ENCODE measurements at places on chromosomes 1 and 21.

- H3K27ac ChIP-seq: peak overlapping the region; percentile 51
- peaks cover 6% of the 10 kb centered on the region for H3K4me1 ChIP-seq
These were observed 19.0 kb upstream of the MFN2 start for GRCh38 chr1:11961230-11961629.

DNA sequence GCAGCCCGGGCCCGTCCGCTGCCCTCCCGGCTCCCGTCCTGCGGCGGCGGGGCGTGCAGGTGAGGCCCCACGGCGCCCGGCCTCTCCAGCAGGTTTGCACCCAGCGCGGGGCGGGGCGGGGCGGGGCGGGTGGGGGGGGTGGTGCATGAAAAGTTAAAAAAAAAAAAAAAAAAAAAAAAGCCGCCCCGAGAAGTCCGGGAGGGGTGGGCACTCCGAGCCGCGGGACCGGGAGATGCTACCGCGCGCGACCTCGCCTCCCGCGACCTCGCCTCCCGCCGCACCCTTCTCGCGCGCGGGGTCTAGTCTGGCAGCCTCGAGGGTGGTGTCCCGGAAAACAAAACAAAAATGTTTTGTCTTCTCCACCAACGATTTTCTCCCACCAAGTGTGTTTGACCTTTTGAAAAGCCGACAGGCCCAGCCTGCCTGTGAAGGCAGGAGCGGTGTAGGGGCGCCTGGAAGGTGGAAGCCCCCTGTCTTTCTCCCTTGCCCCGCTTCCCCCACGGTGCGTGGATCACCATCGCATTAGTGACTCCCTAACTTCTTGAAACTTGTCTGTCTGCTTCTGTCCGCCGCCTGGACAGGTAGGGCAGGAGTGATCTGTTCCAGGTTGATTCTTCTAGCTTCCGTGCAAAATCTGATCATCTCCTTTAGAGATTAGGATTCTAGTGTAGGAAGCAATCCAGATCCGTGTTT lies 569 bp downstream of the RCAN3 start:
- H3K36me3 ChIP-seq: no peaks in the 10 kb centered on the region
- H3K27ac ChIP-seq: peak overlapping the region; percentile 68
- peak; percentile 55 for DNase-seq
- no peaks in the 10 kb centered on the region for H3K27me3 ChIP-seq
- H3K4me3 ChIP-seq: peak overlapping the region; percentile 57

DNA sequence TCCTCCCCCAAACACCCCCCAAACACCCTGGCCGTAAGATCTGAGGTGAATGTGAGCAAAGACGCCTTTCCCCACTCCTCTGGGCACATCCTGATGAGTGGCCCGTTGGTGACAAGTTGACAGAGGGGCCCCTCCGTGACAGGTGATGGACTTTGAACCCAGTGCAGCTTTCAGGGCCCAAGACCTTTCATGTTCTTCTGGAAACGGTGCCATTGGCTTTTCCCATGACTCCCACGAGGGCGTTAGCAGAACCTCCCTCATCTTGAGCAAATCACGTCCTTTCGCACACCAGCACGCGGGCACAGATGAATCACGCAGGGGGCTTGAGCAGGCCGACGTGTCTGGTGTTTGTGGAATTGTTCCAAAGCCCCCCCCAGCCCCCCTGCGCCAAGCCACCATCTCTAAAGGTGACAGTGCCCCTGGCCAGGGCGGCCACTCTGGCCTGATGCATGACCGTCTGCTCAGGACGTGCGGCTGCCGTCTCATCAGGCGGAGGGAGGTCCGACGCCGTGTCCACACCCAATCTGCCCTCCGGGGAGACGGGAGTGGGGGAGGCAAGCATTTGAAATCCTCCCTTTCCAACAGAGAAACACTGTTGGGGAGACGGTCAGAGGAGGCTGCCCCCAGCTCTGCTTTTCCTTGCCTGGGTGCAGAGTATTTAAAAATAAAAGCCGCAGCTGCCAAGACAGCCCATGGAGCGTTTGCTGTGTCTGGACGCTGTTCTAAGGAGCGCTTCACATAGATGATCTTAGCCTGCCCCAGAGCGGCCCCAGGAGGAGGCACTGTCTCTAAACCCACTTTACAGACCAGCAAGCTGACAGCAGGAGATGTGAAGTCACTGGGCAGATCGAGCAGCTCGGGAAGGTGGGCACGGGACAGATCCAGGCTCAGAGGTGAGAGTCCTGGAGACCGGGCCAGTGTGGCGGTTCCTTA lies 98.3 kb upstream of the ARHGEF16 start:
- DNase-seq: peak; percentile 86
- no peak overlapping the region for H3K27ac ChIP-seq
- no peak overlapping the region for H3K4me3 ChIP-seq
- no peaks in the 10 kb centered on the region for H3K36me3 ChIP-seq

DNA sequence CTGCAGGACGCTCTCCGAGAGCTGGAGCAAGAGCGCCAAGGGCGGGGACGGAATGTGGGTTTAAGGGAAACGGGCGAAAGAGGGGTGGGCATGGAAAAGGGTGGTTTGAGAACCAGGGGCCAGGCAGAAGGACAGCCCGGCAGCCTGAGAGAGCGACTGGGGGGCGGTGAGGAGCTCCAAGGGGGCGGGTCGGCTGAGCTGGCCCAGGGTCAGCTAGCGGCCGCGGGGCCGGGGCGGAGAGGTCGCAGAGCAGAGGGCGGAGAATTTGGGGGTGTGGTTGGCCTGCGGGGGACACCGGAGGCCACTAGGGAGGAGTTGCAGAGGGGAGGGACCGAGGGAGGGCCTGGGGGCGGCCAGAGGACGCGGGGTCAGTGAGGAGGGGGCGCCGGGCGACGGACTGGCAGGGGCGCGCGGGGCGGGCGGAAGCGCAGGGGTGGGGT lies 54.7 kb downstream of the NDUFS5 start:
- H3K4me1 ChIP-seq: no peaks in the 10 kb centered on the region
- H3K36me3 ChIP-seq: no peaks in the 10 kb centered on the region
- DNase-seq: no peak
- H3K4me3 ChIP-seq: peak overlapping the region; percentile 54

GRCh38 chr1:9909234-9910046 lies 629 bp downstream of the CTNNBIP1 start:
- H3K27me3 ChIP-seq: no peaks in the 10 kb centered on the region
- no peaks in the 10 kb centered on the region for H3K36me3 ChIP-seq
- peaks cover 9% of the 10 kb centered on the region for H3K4me1 ChIP-seq
- peak; percentile 54 for DNase-seq
- H3K27ac ChIP-seq: peak overlapping the region; percentile 73

GRCh38 chr1:91529856-91530255 lies 29.2 kb downstream of the CDC7 start:
- no peak for DNase-seq
- H3K27ac ChIP-seq: no peak overlapping the region
- no peak overlapping the region for H3K4me3 ChIP-seq

GRCh38 chr1:24202987-24203386 lies 15.9 kb upstream of the IFNLR1 start:
- H3K36me3 ChIP-seq: no peaks in the 10 kb centered on the region
- no peaks in the 10 kb centered on the region for H3K27me3 ChIP-seq
- no peak for DNase-seq

DNA sequence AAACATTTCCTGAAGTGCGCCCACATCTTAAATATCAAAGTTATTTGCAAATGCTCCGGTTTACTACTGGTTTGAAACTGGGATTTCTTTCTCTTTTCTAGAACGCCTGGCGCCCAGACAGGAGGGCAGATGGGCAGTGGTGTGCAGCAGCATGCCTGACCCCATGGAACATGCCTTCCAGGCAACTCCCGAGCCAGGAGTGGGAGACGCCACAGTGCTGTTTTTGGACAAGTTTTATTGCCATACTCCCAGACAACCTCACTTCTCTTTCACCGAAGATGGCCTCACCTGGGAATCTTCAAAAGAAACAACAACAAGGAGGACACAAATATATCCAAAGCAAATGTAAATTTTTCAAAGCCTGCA lies 21.5 kb downstream of the UBE2G2 start:
- no peaks in the 10 kb centered on the region for H3K27me3 ChIP-seq
- no peak overlapping the region for H3K4me3 ChIP-seq
- no peak overlapping the region for H3K27ac ChIP-seq
- no peak for DNase-seq
- H3K4me1 ChIP-seq: peaks cover 3% of the 10 kb centered on the region

- no peaks in the 10 kb centered on the region for H3K4me1 ChIP-seq
- H3K4me3 ChIP-seq: no peak overlapping the region
- DNase-seq: no peak
- H3K27me3 ChIP-seq: no peaks in the 10 kb centered on the region
- no peak overlapping the region for H3K27ac ChIP-seq
These were observed 81.7 kb upstream of the ADAM30 start for GRCh38 chr1:119978018-119978505.

DNA sequence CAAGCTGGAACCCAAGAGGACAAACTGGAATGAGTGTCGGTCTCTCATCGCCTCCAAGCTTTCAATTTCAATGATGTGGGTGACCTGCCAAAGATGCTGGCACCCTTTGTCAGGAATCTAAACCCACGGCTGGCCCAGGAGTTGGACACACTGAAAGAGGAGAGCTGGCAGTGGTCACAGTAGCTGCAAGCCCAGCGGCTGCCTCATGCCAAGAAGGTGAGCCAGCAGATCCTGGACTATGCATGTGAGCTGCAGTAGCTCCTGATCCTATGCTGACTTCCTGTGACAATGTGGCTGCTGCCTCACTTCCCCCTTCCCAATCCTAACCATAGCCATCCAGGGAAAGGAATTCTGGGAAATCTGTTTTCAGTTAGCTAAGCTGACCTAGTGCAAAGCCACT lies 117.0 kb upstream of the VAV3 start:
- DNase-seq: no peak
- H3K36me3 ChIP-seq: no peaks in the 10 kb centered on the region
- H3K27me3 ChIP-seq: no peaks in the 10 kb centered on the region

DNA sequence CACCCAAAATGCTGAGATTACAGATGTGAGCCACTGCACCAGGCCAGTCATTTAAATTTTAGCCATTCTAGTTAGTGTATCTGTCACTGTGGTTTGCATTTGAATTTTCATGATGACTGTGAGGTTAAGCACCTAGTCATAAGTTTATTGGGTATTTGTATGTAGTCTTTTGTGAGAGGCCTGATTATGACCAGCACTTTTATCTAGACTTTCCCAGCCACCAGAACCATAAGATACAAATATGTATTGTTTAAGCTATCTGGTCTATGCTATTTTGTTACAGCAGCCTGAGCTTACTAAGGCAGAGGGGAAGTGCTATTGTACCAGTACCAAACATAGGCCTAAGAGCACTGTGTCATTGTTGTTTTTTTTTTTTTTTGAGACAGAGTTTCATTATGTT lies 19.9 kb upstream of the DNAJC6 start:
- H3K4me1 ChIP-seq: no peaks in the 10 kb centered on the region
- no peak overlapping the region for H3K27ac ChIP-seq
- no peak overlapping the region for H3K4me3 ChIP-seq
- no peaks in the 10 kb centered on the region for H3K27me3 ChIP-seq
- H3K36me3 ChIP-seq: no peaks in the 10 kb centered on the region
- DNase-seq: no peak

DNA sequence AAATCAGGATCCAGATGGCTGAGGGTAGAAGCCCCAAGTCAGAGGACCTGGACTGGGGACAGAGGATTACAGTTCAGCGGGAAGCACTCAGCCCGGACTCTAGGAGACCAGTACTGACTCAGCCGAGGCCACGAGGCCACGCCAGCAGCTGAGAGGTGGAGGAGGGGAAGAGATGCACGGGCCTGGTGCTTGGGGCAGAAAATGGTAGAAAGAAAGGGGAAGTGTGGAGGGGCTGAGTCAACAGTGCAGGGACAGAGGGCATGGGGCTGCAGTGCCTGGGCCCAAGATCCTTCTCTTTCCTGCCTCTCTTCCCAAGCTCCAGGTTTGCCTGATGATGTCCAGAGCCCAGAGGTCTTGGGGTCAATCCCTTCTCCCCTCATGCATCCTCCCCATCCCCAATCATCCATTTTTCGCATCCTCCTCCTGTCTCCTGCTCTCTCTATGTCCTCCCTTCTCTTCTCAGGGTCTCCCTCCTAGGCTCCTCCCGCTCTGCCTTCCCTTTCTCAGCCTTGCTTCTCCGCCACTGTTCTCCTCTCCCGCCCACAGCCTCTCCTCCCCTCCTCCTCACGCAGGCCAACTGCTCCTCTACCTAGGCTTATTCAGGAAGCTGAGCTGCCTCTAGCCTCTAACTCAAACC lies 7.7 kb downstream of the ARHGEF2 start:
- peak overlapping the region; percentile 28 for H3K27ac ChIP-seq
- no peak for DNase-seq
- peaks cover 13% of the 10 kb centered on the region for H3K36me3 ChIP-seq
- H3K27me3 ChIP-seq: no peaks in the 10 kb centered on the region
- H3K4me1 ChIP-seq: peaks cover 18% of the 10 kb centered on the region

DNA sequence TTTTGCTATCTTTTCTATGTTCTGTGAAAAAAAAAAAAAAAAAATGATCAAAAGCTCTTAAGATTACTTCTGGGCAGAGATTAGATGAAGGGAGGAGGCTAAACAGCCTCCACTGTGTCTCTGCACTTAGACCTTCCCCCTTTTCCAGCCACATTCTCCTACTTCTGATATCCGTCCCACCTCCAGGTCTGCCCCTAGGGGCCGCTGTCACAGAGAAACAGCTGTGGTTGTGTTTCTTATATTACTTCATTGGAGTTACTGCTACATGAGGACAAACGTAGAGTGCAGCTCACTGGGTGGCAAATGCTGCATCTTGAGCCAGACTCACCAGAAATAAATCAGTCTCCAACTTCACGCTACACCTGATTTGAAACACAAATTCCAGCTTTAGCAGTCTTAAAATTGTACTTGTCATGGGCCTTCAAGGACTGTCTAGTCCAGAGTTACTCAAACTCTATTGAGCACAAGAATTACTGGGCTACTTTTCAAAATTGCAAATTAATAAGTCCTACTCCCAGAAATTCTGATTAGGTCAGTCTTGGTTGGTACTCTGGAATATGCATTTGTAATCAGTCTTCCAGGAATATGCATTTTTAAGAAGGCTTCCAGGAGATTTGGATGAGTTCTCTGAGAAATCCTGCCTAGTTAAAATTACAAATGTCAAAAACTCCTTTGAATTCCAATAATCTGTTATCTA lies 125.2 kb upstream of the PTBP2 start:
- peak; percentile 24 for DNase-seq
- no peaks in the 10 kb centered on the region for H3K36me3 ChIP-seq
- H3K27ac ChIP-seq: no peak overlapping the region
- H3K4me3 ChIP-seq: no peak overlapping the region

- no peak overlapping the region for H3K27ac ChIP-seq
- H3K27me3 ChIP-seq: no peaks in the 10 kb centered on the region
- no peak overlapping the region for H3K4me3 ChIP-seq
These were observed 49.3 kb upstream of the NEK2 start for GRCh38 chr1:211724687-211725196.

DNA sequence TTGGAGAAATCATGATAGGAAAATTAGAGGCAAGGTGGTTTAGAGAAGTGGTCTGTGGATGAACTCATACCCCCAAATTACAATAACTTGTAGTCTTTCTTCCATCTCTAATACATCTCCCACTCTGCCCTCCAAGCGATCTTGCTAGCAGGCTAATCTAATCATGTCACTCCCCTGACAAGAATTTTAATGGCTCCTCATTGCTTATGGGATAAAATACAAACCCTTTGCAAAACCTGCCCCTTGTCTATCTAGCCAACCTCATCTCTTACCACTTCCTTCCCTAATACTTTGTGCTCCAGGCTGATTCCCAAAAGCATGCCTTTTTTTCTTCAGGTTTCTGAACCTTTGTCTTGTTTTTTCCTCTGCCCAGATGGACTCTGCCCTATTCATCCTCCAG lies 71.3 kb upstream of the LRRN2 start:
- H3K4me3 ChIP-seq: no peak overlapping the region
- no peak overlapping the region for H3K27ac ChIP-seq
- peaks cover 2% of the 10 kb centered on the region for H3K27me3 ChIP-seq
- no peak for DNase-seq
